ENCODE measurements at places on chromosomes 6 and 20.
A peak's percentile ranks its signal among the peaks of the same experiment; 100 is the strongest.

DNA sequence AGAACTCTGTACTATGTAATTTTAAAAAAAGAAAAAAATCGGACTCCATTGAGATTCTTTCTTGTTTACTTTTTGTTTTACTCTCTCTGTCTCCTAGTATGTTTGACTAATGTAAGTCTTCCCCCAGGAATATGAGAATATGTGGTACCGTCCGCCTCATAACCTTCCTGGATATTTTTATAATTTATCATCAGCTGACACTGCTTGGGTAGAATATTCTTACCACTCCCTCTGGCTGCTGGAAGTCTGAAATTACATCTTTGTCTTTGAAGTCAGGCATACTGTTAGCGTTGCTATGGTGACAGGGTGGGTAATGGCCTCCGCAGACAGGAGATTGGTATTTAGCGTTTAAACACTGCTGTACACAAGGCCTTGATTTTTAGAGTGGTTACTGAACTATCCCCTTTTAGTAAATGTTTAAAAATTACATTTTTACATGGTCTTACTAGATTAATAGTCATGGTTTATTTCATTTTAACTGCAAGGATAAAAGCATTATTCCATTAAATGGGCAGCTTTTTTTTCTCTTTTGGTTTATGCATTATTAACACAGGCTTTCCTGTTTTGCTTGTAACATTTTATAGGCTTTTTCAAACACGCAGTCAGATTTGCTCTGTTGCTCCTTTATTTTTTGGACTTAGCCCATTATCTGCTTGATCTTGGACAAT is 176.4 kb downstream of the ARID1B start:
- no peak for DNase-seq

GRCh38 chr6:162964488-162965140 is 236.8 kb downstream of the PACRG start:
- DNase-seq = no peak

DNA sequence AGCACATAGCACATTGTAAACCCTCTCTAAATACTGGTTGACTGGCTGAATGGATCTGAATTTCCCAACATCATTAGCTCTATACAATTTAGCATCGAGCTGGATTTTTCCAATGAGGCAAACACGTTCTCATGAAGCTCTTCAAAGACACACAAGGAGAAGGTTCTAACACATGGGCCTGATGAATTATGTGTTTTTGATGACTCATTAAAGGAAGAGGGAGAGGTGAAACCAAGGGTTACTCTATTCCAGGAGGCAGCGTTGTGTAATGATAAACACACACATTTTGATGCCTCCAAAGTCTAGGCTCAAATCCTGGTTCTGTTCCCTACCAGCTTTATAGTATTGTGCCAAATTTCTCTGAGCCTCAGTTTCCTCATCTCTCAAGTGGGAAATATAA is 84.3 kb downstream of the PFDN4 start:
- no peak for DNase-seq

DNA sequence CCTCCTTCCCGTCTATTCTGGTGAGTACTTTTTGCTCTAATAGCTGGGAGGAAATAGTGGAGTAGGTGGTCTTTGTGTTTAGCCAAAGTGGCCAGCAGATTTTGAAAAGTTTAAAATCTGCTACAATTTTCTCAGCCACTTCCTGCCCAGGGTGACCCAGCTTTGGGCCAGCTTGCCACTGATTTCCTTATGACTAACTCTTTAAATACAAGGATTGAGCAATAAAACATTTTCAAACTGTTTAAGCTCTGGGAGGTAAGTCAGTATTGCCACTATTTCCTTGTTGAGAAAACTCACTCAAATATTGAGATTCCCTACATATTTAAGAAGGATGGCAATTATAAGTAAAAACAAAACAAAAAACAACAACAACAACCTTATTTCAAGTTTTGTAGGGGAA is 54.5 kb downstream of the TRMT11 start:
- DNase-seq = no peak

- peak; percentile 44 for DNase-seq
Measured at GRCh38 chr6:35691027-35691824, 2.5 kb upstream of the FKBP5 start.

DNA sequence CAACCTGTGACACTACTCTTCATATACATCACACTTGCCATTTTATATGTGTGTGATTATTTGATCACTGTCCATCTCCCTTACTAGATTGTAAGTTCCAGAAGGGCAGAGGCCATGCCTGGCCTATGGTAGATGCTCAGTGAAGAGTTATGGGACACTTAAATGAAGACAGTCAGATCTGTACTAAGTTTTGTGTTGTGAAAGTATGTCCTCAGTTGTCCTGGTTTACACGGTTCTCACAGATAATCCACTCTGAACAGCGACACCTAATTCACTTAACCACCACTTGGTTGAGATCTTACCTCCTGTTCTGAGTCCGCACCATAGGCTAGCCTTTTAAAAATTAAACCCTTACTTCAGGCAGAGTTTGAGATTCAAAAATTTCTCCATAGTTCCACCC is 434.1 kb upstream of the SOX4 start:
- DNase-seq = no peak

Data from omental fat pad (tissue), 4 donors.